ENCODE measurements at places on chromosomes 2 and 18. TPM values are rescaled to one million over a fixed set of nuclear protein-coding genes. Genes with fewer than 3 reads are reported as not detected.

Gene STEAP3
- 13.8 TPM for total RNA-seq

Gene SS18
- 114 TPM for total RNA-seq

Gene SERPINE2
- 937 TPM for total RNA-seq

Gene KLHL41
- 0.15 TPM for total RNA-seq

Gene CFAP65
- not detected for total RNA-seq

Gene RAD51AP2
- under 0.01 TPM for total RNA-seq

Gene ASAP2
- total RNA-seq, result 18.6 TPM

Gene ACMSD
- not detected for total RNA-seq

Gene BIN1
- total RNA-seq, result 49.8 TPM

Gene TSPYL6
- not detected for total RNA-seq

Gene FAM110C
- total RNA-seq, result under 0.01 TPM

Gene PIEZO2
- 5.3 TPM for total RNA-seq

Gene ONECUT2
- total RNA-seq, result under 0.01 TPM

Gene LOXHD1
- not detected for total RNA-seq

Gene TANK
- 60.3 TPM for total RNA-seq

Gene ASXL2
- total RNA-seq, result 15.2 TPM
